DMS79 (cell line): ENCODE measurements at places on chromosomes 7 and 10.

- no peak for DNase-seq
Measured at GRCh38 chr10:105024184-105024583, 383.1 kb downstream of the SORCS3 start.

GRCh38 chr7:148684289-148684830, 14.3 kb upstream of the CUL1 start:
- DNase-seq: no peak

DNA sequence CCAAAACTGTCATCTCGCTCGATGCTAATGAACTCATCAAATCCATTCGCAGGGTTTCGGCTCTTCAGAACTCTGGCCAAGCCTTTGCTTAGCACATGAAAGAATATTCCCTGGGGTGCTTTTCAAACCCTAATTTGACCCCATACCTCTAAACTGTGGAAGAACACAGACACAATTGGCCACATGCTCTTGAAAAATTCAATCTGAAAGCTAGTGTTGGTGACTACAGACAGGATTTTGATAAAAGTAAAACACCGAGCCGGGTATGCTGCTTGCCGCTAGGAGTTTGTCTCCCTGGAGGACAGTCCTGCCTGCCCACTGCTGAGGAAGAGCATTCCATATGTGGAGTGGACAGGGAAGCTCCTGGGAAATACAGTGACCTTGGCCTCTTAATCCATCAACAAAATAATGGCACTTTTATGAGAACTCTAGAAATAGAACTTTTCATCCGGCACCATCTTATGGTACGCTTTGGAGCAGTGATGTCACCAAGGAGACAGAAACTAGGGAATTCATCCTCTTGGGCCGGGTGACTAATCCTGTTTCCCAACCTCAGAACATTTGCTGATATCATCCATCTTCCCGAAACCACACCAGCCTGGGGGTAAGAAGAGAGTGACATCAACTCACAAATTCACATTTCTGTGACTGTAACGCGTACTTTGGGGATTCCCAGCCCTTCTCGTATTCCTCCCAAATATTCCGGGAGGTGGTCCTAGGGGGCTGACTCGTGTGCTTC, 34.2 kb downstream of the MTURN start:
- no peak for DNase-seq

DNA sequence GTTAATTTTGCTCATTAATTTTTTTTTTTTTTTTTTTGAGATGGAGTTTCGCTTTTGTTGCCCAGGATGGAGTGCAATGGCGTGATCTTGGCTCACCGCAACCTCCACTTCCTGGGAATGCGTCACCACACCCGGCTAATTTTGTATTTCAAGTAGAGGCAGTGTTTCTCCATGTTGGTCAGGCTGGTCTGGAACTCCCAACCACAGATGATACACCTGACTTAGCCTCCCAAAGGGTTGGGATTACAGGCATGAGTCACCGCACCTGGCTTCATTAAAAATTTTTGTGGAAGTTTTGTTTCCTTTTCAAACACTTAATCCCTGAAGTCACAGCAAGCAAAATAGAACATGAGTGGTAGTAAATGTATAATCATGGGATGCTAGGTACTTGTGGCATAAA, 857.2 kb upstream of the PHF14 start:
- no peak for DNase-seq

DNA sequence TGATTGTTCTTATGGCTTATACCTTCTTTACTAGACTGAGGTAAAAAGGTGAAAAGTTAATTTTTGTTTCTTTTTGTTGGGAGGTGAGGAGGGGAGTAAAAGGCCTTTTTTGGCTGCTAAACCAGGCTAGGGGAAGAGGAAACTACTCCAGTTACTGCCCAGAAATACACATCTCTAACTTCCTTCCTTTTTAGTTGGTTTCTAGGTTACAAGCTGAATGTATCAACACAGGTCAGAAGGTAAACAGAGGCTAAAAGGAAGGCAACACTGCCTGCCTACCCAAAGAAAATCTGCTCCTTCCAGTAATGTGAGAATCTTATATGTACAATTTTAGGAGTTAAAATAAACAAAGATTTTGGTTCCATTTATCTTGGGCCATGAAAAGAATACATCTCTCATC, 140.4 kb downstream of the NRBF2 start:
- no peak for DNase-seq

DNA sequence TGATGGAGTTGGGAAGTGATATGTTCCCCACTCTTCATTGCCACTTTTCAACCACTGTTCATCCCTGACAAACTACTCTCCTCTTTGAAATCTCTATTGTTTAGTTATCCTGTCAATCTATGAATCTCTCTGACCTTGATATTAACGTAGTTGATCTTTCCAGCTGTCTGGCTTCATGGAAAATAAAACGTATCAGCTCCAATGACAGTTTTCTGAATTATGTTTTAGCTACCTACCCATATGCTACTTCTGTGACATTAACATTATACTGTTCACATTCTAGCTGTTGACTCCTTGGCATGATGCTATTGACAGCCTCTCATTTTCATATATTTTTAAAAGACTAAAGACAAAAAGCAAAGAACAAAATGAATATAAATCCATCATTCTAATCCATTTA, 53.3 kb downstream of the PCLO start:
- DNase-seq: no peak

- no peak for DNase-seq
Measured at GRCh38 chr7:69169386-69169785, 428.9 kb upstream of the AUTS2 start.

GRCh38 chr7:9958486-9958885, 1015.2 kb upstream of the PHF14 start:
- no peak for DNase-seq

DNA sequence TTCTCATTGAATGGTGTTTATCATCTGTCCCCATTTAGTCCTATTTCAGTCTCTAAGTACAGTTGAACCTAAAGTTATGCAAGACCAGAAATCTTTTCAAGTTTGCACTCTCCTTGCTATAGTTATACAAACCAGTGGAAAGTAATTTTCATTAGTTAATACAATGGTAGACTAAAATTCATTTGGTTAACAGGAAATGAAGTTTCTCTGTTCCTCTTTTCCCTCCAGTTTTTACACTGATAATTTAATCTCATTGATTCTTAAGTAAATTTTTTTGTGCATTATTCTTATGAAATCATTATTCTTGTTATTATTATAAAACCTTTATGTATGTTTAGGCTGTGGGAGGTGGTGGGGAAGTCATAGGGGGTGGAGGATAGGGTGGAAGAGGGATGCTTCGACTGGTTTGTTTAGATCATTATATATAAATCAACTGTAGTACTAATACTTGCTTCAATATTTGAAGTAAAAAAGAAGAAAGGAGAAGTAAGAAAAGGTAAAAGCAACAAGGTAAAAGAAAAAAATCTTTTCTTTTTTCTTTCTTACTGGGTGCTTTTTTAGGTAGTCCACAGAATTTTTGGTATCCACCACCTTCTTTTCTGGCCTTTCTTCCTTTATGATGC, 104.1 kb downstream of the GPR85 start:
- no peak for DNase-seq

DNA sequence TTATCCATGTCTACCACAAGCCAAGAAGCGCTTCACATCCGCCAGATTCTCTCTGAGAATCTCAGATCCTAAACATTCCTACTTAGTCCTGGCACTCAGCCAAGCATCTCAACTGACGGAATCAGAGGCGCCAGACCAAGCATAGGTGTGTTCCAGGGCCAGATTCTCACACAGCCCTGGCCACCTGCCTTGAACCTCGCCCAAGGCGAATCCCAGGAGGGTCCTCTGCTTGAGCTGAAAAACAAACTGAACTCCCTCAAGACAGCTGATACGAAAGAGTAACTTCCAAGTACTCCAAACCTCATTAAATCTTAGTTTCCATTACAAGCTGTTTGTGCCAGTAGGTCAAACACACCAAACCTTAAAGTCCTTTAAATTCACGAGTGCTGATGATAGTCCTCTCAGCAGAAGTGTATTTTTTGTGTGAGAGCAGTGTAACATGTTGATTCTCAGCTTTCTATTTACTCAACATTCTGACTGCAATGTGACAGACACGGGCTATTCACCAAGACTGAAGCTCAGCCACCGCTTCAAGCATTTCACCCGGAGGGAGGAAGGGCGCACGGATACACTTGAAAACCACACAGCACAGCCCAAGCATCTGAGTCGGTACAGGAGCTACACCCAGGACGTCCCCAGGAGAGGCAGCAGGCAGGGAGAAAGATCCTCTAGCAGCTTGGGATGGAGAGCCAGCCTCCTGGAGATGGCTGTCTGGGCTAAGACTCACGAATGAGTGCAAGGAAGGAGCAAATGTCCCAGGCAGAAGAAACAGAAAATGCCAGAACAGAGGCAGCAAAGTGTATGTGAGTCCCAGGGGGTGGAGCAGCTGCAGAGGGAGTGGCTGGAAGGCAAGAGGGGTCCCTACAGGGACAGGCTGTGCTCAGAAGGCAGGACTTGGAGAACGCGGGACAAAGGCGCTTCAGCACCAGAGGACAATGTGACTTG, 6.0 kb downstream of the PARD3 start:
- peak; percentile 89 for DNase-seq

- no peak for DNase-seq
Measured at GRCh38 chr10:78462726-78463228, 429.1 kb downstream of the RPS24 start.

GRCh38 chr10:98474628-98475027, 27.9 kb upstream of the HPS1 start:
- no peak for DNase-seq

GRCh38 chr7:106827626-106828025, 37.5 kb upstream of the PIK3CG start:
- no peak for DNase-seq

DNA sequence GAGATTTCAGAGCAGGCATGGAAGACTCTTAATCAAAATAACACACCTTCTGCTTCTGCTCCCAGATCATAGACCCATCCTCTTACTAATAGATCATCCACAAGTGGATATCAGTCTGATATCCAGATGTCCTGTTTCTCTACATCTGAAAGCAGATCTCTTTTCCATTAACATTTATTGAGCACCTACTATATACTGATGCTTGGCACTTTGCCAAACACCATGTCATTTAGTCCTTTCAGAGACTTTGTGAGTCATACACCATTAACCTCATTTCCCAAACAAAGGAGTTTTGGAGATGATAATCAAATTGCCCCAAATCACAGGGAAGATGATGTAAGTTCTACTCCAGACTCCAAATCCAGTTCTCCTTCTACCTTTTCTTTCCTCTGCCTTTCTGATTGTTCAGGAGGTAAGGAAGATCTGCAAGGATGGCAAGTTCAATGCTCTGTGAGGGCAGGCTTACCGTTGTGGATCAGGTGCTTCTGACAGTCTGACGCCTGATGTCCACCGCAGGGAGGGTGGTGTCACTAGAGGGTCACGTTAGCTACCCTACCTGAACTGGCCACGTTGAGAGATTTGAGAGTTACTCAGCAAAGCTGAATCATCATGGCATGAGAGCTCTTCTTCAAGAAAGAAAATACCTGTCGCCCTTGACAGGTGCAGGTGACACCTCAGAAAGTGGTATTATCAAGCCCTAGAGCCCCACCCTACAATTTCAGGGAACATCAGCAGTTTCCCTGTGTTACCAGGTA, 269.6 kb upstream of the ZMIZ1 start:
- DNase-seq: no peak

DNA sequence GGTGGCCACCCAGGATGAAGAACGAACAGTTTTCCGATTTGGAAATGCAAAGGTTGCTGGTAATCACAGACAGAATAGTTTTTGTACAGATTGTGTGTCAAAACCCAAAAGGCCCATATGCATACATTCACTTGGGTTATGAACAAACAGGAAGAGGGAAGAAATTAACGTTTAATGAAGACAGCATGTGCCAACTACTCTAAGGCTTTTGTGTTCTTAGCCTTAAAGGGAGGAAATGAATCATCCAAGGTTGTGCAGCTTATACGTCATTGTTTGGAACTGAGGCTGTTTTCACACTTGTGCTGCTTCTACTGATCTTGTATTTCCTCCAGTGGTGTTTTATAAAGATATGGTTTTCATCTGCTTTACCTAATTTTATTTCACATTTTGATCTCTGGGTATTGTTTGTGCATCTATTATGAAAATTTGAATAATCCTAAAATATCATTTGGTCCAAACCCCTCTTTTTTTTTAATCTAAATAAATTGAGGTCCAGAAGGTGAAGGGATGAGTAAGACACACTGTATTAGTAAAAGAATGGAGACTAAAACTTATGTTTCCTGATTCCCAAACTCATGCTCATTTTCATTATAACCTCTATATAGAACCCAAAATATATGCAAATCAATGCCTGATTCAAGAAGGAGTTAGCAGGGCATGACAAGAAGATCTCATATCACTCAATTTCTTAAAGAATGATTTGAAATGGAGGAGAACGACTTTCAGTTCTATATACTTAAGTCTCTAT, 373.1 kb downstream of the THSD7A start:
- DNase-seq: no peak

DNA sequence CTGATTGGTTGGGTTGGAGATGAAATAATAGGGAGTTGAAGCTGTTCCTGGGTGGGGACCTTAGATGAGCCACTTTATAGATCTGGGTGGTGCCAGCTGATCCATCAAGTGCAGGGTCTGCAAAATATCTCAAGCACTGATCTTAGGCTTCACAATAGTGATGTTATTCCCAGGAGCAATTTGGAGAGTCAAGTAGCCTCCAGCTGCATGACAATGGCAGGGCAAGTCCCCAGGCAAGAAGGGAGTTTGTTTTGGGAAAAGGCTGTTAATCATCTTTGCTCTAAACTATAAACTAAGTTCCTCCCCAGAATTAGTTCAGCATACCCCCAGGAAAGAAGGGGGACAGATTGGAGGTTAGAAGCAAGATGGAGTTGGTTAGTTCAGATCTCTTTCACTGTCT, 47.7 kb upstream of the WAPL start:
- DNase-seq: no peak

DNA sequence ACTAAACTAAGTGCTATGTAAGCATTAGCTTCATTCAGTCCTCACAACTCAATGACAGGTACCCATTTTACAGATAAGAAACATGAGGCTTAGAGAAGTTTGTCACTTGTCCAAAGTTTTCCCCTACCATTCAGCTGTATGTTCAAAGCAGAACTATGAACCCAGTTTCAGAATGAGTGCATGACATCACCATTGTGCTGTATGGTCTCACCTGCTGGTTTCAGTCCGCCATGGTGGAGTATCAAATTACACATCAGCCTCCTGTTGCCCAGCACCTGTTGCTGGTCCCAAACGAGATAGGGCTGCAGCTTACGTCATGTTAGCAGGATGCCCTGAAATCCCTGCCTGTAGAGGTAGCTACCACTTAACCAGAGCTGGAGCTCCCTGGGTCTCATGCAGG, 95.0 kb downstream of the DYNC1I1 start:
- DNase-seq: no peak

GRCh38 chr10:109991266-109991855, 16.4 kb upstream of the ADD3 start:
- DNase-seq: no peak

DNA sequence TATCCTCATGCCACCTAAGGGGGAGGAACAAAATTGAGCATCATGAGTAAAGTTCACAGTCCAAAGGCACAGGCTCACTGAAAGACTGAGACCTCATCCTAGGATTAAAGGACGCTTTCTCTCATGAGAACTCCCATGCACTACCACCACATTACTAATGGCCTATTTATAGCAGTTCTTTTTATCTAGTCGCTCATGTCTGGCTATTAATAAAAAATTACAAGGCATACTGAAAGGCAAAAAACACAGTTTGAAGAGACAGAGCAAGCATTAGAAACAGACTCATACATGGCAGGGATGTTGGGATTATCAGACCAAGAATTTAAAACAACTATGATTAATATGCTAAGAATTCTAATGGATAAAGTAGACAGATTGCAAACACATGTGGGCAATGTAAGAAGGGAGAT, 46.0 kb upstream of the CDK13 start:
- no peak for DNase-seq
